ENCODE measurements at places on chromosomes 3 and 15.

- no peak for DNase-seq
Observed at GRCh38 chr3:136186846-136187245, 9.3 kb downstream of the MSL2 start.

DNA sequence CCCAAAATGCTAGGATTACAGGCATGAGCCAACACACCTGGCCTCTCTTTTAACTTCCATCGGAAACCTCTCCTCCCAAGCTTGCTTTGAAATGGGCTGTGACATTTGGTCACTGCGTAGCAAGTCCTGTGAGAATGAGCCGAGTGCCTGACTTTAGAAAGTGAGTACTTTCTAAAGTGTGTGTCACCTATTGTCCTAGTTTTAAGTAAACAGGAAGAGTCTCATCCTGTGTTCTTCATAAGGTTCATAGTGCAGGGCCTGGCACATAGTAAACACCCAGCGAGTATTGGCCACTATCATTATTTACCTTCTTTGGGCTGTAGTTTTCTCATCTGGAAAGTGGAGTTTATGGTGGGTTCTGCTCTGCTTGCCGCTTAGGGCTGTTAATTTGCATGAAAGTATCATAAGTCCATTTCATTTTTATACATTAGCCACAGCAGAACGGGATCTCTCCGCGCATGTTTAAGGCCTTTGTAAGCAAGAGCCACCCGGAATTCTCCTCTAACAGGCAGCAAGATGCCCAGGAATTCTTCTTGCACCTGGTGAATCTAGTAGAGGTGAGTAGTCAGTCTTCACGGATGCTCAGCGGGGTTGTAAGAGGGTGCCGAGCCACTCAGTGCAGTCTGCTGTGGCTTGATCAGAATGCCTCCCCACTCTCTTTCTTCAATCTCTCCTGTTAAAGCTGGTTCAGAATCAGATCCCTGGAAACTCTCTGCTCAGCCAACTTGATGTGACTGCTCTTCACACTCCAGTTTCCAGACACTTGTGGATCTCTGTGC lies 87.2 kb downstream of the USP13 start:
- no peak for DNase-seq

DNA sequence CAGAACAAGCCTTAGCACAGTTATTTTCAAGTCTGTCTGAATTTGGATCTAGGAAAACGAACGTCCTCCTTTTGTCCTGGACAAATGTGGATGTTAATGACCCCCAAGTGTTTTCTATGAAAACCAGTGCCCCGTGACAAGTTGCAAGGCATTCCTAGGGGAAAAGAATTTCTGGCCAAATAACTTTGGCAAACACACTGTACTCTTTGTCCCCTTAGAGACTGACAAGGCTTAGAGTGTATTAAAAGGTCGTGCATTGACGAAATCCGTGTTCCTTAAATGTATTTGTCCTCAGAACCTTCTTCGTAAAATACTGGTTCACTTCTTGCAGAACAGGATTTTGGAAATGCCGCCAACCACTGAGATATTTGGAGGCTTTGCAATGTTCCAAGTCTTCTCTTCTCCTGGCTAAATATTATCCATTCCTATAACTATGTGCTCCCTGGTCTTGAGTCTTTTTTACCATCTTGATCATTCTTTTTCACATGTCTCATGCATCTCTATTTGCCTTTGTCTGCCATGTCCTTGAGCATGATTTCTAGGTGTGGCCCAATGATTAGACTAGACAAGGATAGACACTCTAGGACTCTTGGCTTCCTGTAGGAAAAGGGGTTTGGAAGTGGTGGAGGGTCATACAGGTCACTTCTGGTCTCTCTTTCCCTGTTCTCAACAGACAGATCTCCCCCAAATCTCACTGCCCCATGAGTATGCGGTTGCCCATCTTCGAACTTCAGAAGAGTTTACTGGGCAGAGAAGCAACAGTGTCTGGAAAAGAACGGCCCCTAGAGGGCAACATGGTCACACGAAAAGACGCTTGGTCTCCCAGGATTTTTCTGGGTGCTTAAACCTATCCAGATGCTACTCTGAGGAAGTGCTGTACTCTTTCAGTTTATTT lies 117.5 kb downstream of the EDEM1 start:
- DNase-seq, result no peak

- DNase-seq, result peak; percentile 31
Observed at GRCh38 chr15:41904541-41905005, 10.7 kb upstream of the SPTBN5 start.
